ENCODE measurements at places on chromosomes 5 and 9.

- no peak for DNase-seq
These were observed 207.1 kb downstream of the ICE1 start for GRCh38 chr5:5629607-5629978.

GRCh38 chr9:136671254-136671614 lies 8.5 kb downstream of the EGFL7 start:
- no peak for DNase-seq

- DNase-seq, result no peak
These were observed 11.4 kb upstream of the LECT2 start for GRCh38 chr5:135966165-135966564.

GRCh38 chr5:173664154-173664526 lies 47.7 kb upstream of the BOD1 start:
- no peak for DNase-seq

GRCh38 chr5:67644221-67644920 lies 447.8 kb upstream of the CD180 start:
- DNase-seq, result no peak

- no peak for DNase-seq
These were observed 121.7 kb upstream of the NR3C1 start for GRCh38 chr5:143525176-143525575.

Data from stimulated activated CD4-positive, alpha-beta T cell treated with anti-CD3 and anti-CD28 coated beads, Interleukin-12 subunit alpha, Interleukin-12 subunit beta, amount 100 ng/mL, for 48 hours (primary cell).